ENCODE measurements at places on chromosomes 11 and 22.
A peak's percentile ranks its signal among the peaks of the same experiment; 100 is the strongest.

DNA sequence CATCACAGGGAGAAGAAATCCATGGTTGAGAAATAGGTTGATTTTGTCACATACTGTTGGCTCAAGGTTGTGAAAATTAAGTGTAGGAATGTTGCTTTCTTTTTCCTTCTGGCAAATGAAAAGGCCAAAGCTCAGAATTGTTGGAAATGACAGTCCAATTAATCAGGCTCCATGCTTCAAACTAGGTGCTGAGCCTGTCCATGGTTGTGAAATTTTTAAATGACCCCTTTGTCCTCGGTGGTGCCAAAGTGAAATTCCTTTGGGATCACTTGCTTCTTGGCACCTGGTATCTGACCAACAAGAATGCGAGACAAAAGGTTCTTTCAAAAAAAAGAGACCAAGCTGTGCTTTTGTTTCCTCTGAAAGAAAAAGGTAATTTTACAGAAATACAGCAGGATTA, 451.9 kb downstream of the ETS1 start:
- no peak for DNase-seq

- DNase-seq, result no peak
Observed at GRCh38 chr11:93444617-93445073, 98.5 kb downstream of the SMCO4 start.

- peak; percentile 13 for DNase-seq
Observed at GRCh38 chr11:12154871-12155668, 44.7 kb downstream of the MICAL2 start.

GRCh38 chr11:17762309-17762974, 27.9 kb downstream of the KCNC1 start:
- no peak for DNase-seq

DNA sequence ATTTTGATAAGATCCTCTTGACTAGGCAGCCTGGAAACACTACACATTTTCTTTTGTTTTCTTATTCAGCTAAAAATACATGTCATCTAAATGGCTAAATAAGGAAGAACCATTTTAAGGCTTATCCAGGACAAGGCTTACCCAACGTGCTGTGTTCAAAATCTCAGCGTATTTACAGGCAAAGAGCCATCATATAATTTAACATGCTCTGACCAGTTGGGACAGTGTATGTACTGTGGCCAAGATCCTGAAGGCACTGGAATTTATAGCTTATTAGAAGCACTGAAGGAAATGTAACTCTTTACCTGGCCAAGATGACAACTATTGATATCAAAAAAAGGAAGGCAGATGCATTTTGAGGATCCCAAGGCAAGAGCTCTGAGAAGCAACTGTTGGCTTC, 71.1 kb downstream of the PPFIBP2 start:
- no peak for DNase-seq

GRCh38 chr11:25901415-25901814, 430.5 kb upstream of the ANO3 start:
- no peak for DNase-seq

DNA sequence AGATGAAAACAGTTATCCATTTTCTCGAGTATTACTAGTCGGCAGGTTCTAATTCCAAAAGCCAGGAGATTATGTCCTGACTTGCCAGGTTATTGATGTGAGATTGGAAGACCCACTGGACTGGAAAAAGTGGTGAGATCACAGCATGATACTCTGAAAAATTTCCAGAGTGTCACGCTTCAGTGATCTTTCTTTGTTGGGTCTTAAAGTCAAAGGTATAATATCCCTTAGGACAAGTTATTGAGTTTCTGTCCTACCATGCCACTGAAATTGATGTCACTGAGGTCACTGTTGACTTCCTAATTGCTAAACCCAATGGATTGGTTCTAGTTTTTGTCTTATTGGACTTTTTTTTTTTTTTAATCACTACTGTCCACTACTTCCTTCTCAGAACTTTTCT, 104.5 kb upstream of the GRAMD1B start:
- no peak for DNase-seq

- DNase-seq, result peak; percentile 55
Observed at GRCh38 chr22:26364066-26365015, 64.7 kb upstream of the ASPHD2 start.

- no peak for DNase-seq
Observed at GRCh38 chr11:23569547-23569946, 709.3 kb upstream of the CCDC179 start.

- DNase-seq, result no peak
Observed at GRCh38 chr22:48138855-48139254, 1376.4 kb downstream of the TBC1D22A start.

DNA sequence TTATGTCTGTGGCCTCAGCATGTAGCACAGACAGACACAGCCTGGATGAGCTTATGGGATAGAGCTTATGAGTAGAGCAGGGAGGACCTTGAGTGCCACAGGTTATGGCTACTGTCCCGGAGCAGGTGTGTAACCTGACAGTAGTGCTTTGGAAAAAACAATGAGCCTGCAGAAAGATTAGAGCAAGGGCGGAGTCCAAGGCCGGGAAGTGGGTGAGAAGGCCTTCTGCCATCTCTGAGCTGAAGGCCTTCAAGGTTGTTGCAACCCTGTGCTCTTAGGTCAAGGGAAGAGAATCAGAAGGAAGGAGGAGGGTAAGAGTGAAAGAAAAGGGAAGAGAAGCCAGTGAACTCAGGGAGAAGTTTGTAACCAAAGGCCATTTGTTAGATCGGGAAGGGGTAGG, 3.9 kb upstream of the TAGLN start:
- no peak for DNase-seq

DNA sequence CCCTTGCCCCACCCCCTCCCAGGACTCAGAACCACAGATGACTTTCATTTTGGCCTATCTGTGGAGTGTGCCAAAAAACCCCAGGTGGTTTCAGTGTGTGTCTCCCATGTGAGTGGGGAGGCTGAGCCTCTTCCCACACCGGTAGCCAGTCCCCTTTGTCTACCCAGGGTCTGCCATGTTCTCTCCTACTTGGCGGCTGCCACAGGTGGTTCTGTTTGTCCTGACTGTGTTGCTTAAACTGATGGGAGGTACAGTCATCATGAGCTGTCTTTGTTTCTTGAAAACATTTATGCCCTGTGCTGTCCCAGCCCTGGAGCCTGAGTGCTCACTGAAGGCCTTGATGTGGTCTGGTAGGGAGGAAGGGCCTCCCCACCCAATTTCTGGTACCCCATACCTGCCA, 39.7 kb upstream of the SUSD2 start:
- DNase-seq, result peak; percentile 59

- no peak for DNase-seq
Observed at GRCh38 chr22:36884349-36885158, 23.7 kb downstream of the NCF4 start.

DNA sequence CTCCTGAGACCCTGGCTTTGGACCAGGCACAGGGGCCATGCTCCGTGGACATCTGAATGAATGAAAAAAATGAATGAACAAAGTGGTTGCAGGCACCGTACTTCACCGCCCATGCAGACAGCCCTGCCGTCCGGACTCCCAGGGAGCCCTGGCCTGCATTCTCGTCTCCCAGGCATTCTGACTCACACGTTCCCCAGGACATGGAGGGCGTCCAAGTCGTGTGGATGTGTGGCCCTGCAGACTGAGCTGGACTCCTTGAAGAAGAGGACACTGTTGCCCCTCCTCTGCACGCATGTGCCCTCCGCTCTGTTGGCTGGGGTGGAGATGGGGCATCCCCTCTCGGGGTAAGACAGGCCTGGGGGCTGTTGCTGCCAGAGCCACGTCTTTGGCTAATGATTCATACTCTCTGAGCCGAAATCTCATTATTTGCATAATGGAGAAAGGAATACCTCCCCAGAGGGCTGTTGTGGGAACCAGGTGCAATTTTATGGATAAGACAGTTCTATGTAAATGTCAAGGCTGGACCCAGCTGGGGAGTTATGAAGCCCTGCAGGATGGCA, 49.7 kb downstream of the RTL6 start:
- DNase-seq, result no peak

DNA sequence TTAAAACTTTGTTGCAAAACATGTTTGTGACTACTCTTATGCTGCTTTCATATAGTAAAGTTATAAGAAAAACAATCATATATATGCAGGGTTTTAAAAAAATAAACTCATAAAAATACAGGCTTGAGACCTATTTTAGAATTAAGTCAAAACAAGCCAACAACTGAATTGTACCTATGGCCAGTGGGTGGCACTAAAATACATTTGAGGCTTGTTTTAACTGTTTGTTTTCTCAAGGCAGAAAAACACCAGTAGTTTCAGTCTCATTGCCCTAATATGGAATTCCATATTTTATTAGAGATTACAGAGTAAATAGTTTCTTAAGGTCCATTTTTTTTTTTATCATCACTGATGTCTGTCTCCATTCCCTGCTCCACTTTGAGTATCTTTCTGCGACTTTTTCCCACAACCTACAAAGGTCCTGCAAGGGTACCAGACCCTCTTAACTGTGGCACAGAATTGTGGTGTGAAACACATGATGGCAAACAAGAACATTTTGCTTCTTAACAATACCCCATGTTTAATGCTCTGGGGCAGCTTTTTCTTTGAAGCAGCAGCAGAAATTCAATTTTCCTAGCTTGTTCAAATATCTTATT, 8.5 kb upstream of the CCDC89 start:
- no peak for DNase-seq

DNA sequence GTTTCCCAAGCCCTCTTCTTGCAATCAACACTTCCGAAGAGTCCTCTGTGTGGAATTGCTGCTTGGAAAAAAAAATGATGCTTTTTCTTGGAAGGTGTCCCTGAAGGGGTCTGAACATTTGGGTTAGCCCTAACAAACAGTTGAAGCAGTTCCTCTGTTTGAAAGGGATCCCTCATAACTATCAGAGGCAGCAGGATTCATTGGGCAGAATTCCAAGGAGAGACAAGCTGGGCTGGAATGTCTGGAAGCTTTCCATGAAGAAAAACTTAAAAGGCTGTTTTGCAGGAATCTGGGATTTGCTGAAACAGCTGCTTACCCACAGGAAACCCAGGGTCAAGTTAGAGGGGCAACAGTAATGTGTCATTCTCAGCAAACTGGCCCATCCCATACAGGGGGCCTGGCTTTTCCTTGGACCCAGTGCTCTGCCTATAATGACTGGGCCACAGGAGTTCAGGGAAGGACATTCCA, 3.1 kb downstream of the CSNK2A3 start:
- no peak for DNase-seq

DNA sequence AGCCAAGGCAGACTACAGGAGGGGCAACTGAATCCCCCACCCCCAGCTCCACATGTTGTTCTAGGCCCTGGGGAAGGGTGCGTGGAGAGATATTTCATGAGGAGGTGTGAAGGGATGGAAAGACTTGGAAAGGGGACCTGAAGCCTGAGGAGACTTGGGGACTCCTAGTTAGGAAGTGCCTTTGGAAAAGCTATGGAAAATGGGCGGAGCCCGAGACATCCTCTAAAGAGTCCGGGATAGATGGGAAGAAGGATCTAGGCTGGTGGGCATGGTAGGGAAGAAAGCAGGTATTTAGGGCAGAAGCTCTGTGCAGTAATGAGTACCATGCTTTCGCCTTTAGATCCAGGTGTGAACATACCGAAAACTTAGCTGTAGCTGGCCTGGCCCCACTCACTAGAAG, 15.0 kb upstream of the CYP2R1 start:
- DNase-seq, result no peak

DNA sequence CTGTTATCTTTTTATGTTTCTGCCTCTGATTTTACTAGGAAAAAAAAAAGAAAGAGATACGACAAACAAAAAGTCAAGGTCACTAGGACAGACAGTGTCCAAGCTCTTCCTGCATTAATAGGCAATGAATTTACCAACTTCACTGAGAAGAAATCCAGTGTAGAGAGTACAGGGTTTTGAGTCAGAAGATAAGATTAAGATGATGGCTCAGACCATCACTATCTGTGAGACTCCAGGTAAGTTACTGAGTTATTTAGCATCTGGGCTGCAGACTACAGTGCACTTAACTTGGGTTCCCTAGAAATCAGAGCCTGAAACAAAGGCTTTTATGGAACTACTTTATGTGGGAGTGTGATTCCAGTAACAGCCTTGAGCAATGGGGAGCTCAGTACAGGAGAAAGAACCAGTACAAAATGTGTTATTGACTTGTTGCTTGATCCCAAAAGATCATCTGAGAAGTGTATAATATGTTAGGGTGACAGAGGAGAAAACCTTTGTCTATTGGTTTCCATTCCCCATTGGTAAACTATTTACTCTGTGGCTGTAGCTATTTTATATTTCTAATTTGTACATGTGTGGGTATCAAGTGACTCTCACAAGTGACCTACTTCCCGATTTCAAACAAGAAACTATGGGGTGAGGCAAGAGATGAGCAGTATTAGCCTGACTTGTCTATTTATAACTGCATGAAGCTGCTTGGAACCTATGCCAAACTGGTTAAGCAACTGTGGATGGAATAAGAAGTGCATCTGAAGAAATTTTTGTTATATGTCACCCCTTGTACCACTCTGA, 395.8 kb downstream of the RAB38 start:
- DNase-seq, result no peak

DNA sequence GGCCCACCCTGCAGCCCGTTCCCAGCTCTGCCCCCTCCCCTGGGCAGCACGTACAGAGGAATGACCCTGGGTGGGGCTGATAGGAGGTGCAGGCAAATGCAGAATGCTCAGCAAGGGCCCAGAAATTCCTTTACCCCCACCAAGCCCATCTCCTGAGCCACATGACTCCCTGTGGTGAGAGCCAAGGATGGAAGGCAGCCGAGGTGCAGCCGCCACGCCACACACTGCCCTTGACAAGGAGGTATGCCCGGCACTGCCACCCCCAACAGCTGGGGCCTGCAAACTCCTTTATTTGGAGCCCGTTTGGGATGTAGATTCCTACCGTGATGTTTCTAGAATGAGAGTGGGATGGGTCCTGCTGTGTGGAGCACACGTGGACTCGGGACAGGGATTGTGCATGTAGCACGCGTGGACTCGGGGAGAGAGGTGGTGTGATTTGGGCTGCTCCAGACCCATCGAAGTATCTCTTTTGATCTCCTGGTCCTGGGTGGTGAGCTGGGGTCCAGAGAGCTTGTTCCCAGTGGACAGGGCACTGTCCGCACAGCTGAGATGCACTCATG, 12.9 kb downstream of the GTSE1 start:
- no peak for DNase-seq

GRCh38 chr11:86068138-86068871, 579 bp downstream of the PICALM start:
- peak; percentile 79 for DNase-seq

DNA sequence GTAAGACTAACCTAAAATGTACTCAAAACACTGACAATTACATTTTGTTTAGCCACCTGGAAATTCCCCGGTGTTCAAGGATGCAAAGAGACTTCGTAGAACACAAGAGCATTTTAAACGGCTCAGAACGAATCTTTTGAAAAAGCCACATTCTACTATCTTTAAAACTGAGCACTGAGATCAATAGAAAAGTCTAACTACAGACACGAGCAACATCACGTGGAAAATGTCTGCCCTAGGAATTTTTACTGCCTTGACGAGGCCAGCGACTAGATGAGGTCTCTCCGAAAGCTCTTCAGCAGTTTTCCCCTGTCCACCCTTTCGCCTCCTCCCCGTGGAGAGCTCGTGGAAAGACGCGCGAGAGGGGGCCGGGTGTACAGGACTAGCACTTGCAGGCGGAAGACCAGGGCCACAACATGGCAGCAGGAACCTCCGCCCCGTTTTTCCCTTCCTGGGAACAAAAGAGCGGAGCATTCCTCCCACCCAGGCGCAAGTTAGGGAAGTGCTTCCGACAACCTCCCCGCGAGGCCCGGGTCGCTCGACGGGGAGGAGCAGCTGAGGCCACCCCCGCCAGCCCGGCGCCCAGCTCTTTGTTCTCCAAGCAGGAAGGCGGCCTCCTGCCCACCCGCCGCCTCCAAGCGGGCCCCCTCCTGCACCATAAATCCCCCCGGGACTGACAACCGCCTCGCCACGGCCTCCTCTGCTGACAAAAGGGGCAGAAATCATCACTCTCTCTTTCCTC, 1.1 kb downstream of the EIF4G2 start:
- peak; percentile 76 for DNase-seq

All from activated CD8-positive, alpha-beta memory T cell treated with anti-CD3 and anti-CD28 coated beads, Interleukin-2, amount 50 U/mL, for 48 hours (primary cell).